ENCODE measurements at places on chromosomes 12 and 14. TPM values are rescaled to one million over a fixed set of nuclear protein-coding genes. Genes with fewer than 3 reads are reported as not detected.

DNA sequence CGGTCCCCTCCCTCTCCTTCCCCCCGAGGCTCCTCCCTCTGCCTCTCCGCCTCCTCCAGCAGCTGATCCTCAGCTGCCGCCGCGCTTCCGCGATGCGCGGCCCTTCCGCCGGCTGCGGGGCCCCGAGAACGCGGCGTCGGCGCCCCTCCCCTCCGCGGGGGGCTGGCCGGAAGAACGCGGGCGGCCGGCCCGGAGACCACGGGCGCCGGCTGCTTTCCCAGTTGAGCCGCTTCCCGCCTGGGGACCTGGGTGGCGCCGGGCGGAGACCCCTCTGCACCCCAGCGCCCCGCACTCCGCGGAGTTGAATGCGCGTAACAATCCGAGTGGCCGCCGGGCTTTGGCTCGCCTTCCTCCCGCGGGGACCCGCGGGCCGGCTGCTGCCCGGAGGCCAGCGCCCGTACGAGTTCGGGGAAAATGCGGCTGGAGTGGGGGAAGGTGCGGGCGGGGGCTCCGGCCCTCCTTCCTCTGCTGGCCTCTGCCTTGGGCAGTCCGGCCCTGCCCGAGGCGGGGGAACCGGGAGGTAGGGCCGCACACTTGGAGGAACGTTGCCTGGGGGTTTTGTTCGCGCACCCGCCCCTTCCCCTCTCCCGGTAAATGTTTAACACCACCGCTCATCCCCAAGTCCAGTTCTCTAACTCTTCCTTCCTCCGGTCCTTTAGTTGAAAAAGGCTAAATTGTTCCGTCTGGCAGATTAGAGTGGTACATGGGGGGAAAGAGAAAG, 393 bp upstream of the DCAF5 start:
- no peak for DNase-seq

GRCh38 chr14:58167057-58167456, 15.0 kb upstream of the ARMH4 start:
- DNase-seq, result no peak

GRCh38 chr12:105431537-105432100, 101.1 kb downstream of the C12orf75 start:
- DNase-seq, result no peak

DNA sequence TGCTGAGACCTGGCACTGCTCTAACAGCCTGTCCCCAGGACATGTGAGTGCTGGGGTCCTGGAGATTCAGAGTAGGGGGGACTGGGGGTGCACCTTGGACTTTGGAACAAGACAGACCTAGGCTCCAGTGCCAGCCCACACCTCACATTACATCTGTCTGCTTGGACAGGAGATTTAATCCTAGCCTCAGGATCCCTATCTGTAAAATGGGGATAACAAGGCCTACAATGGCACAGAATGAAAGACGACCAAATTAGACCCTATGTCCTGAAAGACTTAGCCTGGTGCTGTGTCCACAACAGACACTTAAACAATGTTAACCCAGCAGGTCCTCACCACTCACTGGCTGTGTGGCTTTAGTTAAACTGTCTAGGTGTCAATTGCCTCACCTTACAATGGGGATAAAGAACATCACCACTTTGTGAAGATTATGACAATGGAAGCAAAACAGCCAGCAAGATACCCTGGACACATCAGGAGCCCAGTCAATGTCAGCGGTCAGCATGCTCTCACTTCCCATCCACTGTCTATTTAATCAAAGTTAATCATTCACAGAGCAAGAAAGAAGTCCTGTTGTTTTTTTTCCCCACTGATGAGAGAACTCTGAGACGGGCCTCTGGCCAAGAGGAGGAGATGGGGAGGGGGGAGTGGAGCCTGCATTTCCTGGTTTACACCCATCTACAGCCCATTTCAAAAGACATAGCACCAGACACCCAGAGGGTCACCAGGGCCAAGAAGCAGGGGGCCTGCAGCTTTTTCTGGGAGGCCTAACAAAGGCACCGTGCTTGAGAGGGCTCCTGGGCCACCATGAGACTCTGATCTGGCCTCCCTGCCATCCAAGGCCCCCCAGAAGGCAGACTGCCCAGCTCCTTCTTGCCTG, 40.6 kb downstream of the ACTN1 start:
- DNase-seq, result no peak

DNA sequence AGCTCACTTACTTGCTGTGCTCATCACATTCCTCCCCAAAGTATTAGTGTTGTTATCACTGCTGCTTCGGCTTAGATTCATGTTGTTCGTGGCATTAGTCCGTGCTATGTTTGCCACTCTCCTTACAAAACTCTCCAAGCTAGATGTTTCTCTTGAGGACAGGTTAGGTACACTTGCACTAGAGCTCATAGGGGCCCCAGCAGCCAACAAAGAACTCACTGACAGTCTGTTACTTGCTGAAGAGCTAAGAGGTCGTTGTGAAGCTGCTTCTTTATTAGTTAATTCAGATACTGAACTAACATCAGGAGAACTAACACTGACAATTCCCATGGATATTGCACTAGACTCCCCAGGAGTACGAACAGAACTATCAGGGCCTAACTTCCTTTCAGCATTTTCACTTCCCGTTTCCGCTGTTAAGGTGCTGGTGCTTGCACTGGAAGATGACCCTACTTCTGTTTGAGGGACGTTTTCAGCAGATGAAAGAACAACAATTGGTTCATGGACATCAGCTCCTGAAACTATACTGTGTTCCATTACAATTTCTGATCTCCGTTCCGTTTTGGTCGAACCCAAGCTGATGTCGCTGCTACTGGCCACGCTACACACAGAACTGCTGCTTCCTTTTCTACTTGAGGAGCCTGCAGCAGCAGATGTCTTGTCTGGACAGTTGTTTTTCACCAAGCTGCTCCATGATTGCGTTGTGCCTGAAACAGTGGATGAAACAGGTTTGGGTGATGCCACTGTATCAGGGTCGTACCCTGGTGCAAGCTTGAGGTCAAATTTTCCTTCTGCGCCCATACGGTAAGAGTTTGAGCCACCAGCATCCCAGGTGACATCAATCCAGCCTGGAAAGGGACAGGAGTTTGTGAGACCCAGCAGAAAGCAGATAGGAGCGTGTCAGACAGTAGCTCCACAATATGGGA, 78.7 kb downstream of the HECTD1 start:
- DNase-seq, result no peak

DNA sequence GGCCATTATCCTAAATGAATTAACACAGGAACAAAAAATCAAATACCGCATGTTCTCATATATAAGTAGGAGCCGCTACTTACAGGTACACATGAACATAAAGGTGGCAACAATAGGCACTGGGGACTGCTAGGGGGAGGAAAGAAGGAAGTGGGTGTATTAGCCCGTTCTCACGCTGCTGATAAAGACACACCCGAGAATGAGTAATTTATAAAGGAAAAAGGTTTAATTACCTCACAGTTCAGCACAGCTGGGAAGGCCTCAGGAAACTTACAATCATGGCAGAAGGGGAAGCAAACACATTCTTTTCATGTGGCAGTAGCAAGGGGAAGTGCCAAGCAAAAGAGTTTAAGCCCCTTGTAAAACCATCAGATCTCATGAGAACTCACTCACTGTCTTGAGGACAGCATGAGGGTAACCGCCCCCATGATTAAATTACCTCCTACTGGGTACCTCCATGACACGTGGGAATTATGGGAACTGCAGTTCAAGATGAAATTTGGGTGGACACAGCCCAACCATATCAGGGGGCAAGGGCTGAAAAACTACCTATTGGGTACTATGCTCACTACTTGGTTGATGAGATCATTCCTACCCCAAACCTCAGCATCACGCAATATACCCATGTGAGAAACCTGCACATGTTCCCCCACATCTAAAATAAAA, 16.4 kb upstream of the MIA2 start:
- no peak for DNase-seq

DNA sequence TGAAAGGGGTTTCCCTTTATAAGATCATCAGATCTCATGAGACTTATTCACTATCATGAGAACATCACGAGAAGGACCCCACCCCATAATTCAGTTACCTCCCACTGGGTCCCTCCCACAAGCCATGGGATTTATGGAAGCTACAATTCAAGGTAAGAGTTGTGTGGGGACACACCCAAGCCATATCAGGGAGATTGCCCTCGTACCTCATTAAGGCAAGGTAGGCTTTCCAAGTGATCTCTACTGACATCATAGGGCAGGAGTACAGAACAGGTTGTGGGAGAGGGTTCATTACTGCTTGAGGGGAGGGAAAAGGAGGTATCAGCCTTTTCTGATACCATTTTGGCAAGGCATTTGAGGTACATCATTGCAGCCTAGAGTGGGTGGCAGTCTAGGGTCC, 524.6 kb downstream of the PRKD1 start:
- DNase-seq, result no peak

- DNase-seq, result no peak
These were observed 26.5 kb downstream of the DMAC2L start for GRCh38 chr14:50338587-50338986.

- DNase-seq, result no peak
These were observed 70.5 kb downstream of the GPR65 start for GRCh38 chr14:88075269-88075981.

DNA sequence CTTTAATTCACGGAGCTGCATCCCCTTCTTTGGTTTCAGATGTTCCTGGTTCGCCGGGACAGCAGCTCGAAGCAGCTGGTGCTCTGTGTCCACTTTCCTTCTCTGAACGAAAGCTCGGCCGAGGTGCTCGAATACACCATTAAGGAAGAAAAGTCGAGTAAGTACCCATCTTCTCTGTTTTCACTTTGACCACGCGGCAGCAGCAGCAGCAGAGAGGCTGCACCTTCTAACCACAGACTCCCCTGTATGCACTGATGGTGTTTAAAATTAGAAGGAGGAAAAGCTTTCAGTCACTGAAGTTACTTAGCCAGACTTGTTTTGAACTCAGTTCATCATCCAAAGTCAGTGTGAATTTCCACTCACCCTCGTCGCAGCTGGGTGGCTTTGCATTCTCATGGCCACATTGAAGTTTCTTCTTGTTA, 63.8 kb downstream of the RIN3 start:
- DNase-seq, result no peak

- DNase-seq, result peak; percentile 82
These were observed 5.7 kb downstream of the WNT5B start for GRCh38 chr12:1634590-1635191.

The CKAP4 gene
- 21.0 TPM for total RNA-seq

The AP5M1 gene
- 27.1 TPM for total RNA-seq

The HNRNPA1 gene
- 419 TPM for total RNA-seq

The DACT1 gene
- total RNA-seq, result 0.67 TPM

The PDE3A gene
- 2.4 TPM for total RNA-seq

The TCL1B gene
- total RNA-seq, result not detected

The POLE2 gene
- total RNA-seq, result 0.46 TPM

The ANO4 gene
- 0.11 TPM for total RNA-seq

The SUPT16H gene
- 23.6 TPM for total RNA-seq

The SRSF5 gene
- total RNA-seq, result 104 TPM

The MYH6 gene
- total RNA-seq, result 138 TPM

The COCH gene
- total RNA-seq, result 0.88 TPM
